Left colon (tissue), 2 donors: ENCODE measurements at places on chromosomes 2 and 18. TPM values are rescaled to one million over a fixed set of nuclear protein-coding genes. Genes with fewer than 3 reads are reported as not detected.

GNLY gene
- total RNA-seq, result 11.8 TPM

DNA sequence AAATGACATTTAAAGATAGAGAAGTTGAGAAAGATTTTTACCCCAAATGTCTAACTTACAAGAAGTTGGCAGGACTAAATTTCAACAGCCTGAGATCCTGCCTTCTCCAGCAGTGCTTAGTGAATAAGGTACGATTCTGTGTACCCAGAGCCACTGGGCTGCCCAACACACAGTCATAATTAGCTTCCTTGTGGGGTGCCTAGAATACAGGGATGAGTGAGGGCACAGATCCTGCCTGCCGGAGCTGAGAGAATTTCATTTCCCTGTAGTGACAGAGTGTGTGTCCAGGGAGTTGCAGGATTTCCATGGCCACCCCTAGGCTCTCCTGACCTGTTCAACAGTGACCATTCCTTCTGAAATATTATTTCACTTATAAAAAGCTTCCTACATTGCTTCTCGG is 27.0 kb downstream of the GREB1 start:
- no peak for DNase-seq

EN1 gene
- not detected for total RNA-seq

FSHR gene
- not detected for total RNA-seq

LPIN2 gene
- total RNA-seq, result 40.5 TPM

DNA sequence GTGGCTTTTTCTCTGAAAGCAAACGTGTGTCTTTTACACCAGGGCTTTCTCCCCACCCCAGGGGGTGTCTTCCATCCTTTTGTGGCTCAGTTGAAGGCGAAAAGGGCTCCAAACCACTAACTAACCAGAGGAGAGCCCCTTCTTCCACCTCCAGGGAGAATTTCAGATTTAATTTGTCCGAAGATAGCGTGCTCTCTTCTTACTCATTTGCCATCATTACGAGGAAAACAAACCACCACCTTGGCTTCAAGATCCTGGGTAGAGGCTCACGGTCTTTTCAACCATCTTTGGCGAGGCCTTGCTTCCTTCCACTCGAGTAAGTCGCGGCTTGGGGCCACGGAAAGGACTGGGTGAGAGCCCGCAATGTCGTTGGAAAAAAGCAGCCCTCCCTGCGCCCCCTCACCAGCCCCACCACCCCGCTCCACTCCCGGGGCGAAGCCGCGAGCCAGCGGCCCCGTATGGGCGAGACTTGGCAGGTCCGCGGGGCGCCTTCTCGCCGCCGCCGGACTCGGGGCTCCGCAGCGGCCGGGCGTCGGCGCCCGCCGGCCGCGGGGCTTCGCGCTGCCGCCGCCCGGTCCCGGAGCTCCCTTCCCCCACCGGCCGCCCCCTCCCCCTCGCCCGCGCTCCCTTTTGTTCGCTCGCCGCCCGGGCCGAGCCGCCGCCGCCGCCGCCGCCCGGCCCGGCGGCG is 1.7 kb upstream of the ZNF532 start:
- no peak for DNase-seq

DNA sequence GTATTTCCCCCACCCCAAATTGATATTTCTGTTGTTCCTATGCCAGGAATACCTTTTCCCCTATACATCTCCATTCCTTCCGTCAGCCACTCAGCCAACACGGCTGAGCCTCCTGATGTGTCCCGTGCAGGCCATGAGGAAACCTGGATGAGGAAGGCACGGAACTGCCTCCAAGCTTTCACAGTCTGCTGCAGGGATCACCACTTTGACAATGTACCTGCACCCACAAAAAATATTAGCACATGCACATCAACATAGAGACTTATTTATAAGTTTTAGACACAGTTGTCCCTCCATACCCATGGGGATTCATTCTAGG is 101.4 kb upstream of the PPP1CB start:
- no peak for DNase-seq

GRCh38 chr2:158221063-158222020 is 119.7 kb downstream of the UPP2 start:
- no peak for DNase-seq

DNA sequence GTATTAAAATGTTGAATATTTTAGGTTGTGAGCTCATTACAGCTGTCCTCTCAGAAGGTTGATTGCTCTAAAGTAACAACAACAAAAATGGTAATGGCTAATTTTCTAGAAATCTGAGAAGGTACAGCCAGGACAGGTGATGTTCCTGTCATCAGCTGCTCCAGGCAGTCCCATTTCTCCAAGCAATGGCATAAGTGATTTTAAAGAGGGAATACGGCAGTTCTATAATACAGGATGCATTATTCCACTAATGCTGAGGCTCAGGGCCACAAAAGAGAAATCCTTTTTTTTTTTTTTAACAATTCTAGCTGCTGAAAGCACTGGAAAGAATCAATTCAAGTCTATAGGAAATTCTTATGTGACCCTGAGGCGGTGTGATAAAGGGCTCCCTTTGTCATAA is 199.9 kb downstream of the PMAIP1 start:
- no peak for DNase-seq

GRCh38 chr2:36287363-36288275 is 68.0 kb upstream of the CRIM1 start:
- DNase-seq, result no peak

DNA sequence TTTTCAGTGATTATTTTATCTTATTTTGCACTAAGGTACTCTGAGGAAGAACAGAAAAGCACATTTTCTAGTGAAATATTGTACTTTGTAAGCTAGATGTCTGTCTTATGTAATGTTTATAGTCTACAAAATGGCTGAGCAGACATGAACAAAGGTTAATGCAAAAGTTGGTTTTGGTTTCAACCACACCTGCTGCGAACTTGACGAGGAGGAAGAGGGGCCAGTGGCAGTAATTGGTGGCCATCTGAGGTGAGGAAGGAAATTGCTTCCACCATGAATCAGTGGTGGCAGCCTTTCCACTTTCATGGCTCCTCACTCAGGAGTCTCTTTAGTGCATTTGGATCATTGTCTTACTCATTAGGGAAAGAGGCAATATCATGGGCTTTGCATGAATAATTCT is 894.2 kb downstream of the CNTNAP5 start:
- DNase-seq, result no peak

IL1RL1 gene
- 3.8 TPM for total RNA-seq

FAM110C gene
- total RNA-seq, result 26.6 TPM

STEAP3 gene
- total RNA-seq, result 29.6 TPM

CD8B2 gene
- 0.08 TPM for total RNA-seq

MDH1B gene
- total RNA-seq, result not detected

DNA sequence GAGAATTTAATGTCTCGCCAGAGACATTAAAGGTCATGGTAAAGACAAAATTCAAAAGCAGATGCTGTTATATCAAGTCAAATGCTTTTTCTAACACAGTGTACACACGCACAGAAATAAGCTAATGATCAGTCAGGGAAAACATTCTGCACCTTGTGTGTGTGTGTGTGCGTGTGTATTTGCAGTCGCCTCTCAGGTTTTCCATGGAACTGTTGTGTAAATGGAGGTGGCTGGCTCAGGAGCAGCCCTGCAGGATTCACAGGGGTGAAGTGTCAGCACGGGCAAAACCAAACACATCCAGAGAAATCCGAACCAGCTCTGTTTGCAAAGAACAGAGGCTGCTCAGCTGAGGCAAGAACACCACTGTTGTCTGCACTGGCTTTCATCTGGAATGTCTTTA is 76.2 kb upstream of the YWHAQ start:
- no peak for DNase-seq

CFAP65 gene
- 0.76 TPM for total RNA-seq

NETO1 gene
- not detected for total RNA-seq

- no peak for DNase-seq
Observed at GRCh38 chr18:9712611-9713010, 4.5 kb downstream of the RAB31 start.

DNA sequence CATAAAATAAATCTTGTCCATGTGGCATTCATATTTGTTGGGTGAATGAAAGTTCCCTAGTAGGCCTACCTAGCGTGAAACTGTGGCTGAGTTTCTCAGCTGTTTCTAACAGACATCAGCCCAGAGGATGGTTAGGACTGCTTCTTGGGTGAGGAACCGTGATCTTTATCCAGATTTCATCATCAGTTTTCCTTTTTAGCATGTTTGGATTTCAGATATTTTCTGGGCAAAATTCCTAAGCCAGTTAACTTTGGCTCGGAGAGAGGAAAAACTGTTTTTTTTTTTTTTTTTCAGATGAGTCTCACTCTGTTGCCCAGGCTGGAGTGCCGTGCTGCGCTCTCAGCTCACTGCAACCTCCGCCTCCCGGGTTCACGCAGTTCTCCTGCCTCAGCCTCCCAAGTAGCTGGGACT is 53.5 kb downstream of the DGKD start:
- DNase-seq, result no peak

DNA sequence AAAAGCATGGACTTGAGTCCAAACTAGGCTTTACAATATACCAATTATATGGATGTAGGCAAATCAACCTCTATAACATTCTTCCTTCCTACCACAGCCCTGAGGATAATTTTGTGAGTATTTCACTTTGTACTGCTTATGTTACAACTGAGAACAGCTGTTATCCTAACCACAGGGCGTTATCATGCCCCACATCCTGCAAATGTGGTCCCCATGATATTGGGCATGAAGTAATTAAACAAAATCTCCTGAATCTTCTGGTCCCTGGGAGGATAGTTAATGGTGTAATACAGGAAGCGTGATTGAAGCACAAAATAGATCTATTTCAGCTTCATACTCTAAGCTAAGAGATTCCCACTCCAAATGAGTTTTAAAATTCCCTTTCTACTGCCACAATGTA is 223.6 kb downstream of the CDH20 start:
- DNase-seq, result no peak

- DNase-seq, result no peak
Observed at GRCh38 chr18:67875060-67875459, 358.5 kb upstream of the DSEL start.

DNA sequence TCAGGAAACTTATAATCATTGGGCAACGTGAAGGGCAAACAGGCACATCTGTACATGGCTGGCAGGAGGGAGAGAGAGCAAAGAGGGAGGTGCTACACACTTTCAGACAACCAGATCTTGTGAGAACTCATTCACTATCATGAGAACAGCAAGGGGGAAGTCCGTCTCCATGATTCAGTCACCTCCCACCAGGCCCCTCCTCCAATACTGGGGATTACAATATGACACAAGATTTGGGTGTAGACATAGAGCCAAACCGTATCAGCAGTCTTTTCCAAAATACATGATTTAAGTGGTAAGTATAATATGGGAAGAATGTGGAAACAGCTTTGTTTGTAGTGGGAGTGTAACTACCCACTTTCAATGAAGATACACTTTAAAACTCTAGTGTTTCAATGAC is 65.0 kb downstream of the EPB41L5 start:
- DNase-seq, result no peak

RAB10 gene
- total RNA-seq, result 171 TPM
